ENCODE measurements at places on chromosomes 3 and 15. TPM values are rescaled to one million over a fixed set of nuclear protein-coding genes. Genes with fewer than 3 reads are reported as not detected.

DNA sequence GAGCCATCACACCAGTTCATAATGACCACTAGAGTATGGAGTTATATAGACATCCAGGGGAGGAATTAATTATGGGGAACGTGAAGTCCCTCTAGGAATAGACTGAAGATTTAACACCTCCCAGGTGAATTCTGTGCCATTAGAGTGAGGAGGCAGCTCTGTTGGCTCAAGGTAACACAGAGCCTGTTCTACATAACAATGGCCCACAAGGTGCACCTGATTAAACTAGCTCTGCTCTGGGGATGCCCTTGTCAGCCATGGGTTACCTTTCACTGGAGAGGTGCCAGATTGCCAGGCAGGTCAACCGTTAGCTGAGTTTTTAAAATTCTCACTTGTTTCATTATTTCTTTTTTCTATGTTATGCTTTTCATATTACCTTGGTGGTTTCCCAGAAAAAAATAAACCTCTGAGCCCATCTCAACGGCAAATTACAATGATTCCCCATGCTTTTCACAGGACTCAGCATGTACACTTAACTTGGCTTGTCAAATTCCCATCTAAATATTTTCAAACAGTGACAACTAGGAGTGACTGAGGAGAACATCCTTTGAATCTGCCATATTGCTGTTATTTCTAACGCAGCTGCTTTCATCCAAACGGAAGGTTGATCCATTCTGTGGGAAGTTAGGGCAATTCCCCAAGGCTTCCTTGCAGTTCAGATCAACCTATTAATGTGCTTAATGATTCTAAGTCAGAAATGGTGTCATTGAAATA is 512.9 kb downstream of the MCTP2 start:
- DNase-seq = no peak

SNUPN gene
- 26.0 TPM for total RNA-seq

CLDN16 gene
- total RNA-seq = under 0.01 TPM

DNA sequence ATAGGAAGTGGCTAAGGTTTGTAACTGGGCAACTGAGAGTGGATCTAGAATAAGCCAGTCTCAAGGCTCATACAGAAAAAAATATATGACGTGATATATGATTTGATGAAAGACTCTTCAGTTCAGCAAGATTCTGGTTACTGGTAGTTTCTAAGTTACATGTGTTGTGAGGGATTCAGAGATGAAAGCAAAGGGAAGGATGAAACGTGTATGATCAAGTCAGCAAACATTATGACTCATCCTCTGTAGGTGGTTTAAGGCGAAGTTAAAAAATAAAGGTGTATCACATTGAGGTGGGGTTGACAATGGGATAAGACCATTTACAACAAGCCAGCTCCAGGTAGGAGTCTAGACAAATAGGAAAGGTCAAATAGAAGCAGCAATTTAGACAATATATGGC is 16.2 kb downstream of the TERC start:
- DNase-seq = no peak

CTXN2 gene
- total RNA-seq = 0.16 TPM

TIMP4 gene
- total RNA-seq = 2.5 TPM

DNA sequence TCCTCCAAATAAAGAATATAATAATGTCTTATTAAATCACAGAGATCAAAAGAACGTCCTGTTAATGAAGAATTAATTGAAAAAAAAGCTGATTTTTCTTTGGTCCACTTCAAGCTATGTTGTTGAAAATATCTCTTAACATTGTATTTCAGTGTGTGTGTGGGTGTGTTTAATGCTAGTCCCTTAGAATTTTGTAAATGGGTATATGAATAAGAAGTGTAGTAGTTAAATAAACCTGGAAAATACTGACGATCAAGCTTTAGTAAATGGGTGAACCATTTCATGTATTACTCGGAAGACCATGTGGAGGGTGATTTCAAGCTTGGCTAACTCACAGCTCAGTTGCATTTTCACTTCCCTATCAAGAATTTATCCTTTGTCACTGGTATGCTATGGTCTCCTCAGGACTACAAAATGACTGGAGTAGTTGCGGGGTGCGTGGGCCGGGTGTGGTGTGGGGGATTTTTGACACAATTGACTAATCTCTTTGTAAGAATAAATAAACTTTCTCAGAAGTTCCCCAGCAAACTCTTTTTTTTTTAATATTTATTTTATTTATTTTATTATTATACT is 586.4 kb downstream of the GRM7 start:
- no peak for DNase-seq

GRCh38 chr15:22981051-22981840 is 1.1 kb upstream of the CYFIP1 start:
- DNase-seq = no peak

- no peak for DNase-seq
Measured at GRCh38 chr3:57661404-57661803, 31.5 kb downstream of the DENND6A start.

HYAL1 gene
- total RNA-seq = 0.16 TPM

EPHB1 gene
- total RNA-seq = 20.1 TPM

- no peak for DNase-seq
Measured at GRCh38 chr15:67253549-67254237, 768 bp downstream of the AAGAB start.

MORC1 gene
- total RNA-seq = 0.31 TPM

GRCh38 chr15:38285456-38285855 is 32.8 kb downstream of the SPRED1 start:
- no peak for DNase-seq

GRCh38 chr3:184465883-184466412 is 86.1 kb downstream of the CHRD start:
- no peak for DNase-seq

DNA sequence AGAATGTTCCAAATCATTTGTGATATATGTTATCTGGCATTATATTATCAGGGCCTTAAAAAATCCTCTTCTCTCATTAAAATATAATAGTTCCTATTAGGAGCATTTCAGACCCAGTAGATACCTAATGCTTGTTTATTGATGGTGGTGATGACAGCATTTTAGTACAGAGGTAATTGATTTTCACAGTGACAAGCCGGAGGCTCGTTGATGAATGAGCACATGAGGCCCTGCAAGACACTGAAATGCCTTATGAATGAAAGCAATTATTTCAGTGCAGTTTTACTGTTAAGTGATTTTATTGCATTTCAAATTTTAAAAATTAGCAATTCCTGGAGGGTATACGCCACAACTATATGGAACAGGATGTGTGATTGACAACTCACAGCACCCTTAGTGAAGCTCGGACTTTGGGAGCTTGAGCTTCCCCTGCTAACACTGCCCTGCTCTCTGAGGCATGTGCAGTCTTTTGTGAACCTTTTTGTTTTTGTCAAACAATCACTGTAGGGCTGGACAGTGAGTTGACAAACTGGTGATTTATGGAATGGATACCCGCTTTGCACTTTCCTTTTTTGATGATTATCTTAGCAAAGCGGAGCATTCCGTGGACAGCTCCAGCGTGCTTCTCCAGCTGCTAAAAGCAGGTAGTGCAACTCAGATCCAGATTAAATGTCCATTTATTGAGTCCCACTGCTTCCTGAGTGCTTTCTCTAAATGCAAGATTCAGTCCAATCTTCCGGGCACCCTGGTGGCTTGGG is 187.0 kb upstream of the ATP10A start:
- no peak for DNase-seq

- DNase-seq = no peak
Measured at GRCh38 chr15:66233487-66234415, 19.8 kb downstream of the MEGF11 start.

ITIH4 gene
- total RNA-seq = 2.8 TPM

WDR76 gene
- 20.3 TPM for total RNA-seq

SLCO2A1 gene
- total RNA-seq = 0.78 TPM

SPTSSB gene
- total RNA-seq = 3.6 TPM

CRYGS gene
- total RNA-seq = 1.6 TPM

DNA sequence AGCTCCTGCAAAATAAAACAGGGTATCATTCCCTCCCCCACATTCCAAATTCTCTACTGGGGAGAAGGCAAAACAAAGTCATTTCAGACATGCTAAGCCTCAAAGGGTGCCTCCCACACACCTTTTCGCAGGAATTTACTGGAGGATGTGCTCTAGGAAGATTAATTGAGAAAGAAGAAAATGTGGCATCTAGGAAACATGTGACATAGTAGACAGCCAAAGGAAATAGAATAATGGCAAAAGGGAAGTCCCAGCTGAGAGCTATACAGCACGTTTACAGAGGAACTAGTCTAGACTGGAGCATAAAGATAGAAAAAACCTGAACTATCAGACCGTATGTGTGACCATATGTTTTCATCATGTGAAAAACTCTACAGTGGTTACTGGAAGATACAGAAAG is 58.8 kb upstream of the MELTF start:
- peak; percentile 11 for DNase-seq

DNA sequence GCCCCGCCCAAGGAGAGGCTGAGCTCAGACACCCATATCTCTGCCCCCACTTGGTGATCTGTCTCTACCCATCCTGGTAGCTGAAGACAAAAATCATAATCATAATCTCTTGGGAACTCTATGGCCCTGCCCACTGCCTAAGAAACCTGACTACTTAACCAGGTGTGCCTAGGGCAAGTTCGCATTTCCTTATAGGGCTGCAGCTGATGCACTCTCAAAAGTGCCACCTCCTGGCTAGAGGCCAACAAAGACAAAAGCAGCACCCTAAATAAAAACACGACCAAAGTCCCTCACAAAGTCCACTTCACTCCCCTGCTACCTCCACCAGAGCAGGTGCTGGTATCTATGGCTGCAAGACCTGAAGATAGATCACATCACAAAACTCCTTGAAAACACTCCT is 250.4 kb upstream of the SLITRK3 start:
- no peak for DNase-seq

DNA sequence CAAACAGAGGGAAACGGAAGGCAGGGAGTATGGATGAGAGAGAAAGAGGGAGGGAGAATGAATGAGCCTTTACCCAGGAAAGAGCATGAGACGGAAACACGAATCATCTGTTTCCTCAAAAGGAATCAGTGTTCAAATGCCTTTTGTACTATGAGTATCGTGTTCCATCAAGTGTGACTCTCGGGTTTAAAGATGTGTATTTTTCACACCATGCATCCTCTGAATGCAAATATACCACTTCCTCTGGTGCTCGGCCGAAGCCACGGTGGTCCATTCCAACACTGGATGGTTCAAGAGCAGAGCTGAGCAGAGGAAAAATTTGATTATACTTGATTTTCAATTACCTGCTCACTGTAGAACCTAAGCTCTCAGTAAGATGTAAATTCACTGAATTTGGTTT is 505.1 kb downstream of the MECOM start:
- no peak for DNase-seq

DNA sequence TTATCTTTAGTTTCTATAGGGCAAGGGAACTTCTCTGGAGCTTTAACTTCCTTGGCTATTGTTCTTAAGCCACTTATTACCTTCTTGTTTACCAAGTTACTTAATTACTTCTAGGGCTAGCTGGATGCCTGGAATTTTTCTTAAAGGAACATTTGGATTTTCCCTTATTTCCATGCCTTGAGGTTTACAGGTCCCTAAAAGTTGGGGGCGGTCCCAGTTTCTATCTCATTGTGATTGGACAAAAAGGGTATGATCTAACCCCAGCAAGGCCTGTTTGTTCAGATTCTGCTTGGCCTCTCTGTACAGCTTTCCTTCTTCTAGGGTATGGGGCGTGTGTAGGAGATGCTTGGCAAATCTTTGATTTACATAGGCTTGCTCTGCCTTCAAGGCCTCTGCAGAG is 17.4 kb downstream of the PDHB start:
- DNase-seq = no peak

GRCh38 chr3:69094467-69095205 is 9.9 kb downstream of the ARL6IP5 start:
- no peak for DNase-seq

GOLGA8J gene
- total RNA-seq = not detected

GRAMD1C gene
- total RNA-seq = 5.0 TPM

EPHA3 gene
- 349 TPM for total RNA-seq

IL17RD gene
- 38.1 TPM for total RNA-seq

GRCh38 chr15:42608752-42609488 is 33.5 kb downstream of the STARD9 start:
- no peak for DNase-seq

USP50 gene
- 1.1 TPM for total RNA-seq

GRCh38 chr15:29670998-29671981 is 151.0 kb downstream of the TJP1 start:
- DNase-seq = no peak

SCN5A gene
- total RNA-seq = 0.16 TPM

GNAT1 gene
- not detected for total RNA-seq

NRROS gene
- total RNA-seq = 1.2 TPM

- no peak for DNase-seq
Measured at GRCh38 chr15:67741308-67741707, 84.0 kb upstream of the SKOR1 start.

DNA sequence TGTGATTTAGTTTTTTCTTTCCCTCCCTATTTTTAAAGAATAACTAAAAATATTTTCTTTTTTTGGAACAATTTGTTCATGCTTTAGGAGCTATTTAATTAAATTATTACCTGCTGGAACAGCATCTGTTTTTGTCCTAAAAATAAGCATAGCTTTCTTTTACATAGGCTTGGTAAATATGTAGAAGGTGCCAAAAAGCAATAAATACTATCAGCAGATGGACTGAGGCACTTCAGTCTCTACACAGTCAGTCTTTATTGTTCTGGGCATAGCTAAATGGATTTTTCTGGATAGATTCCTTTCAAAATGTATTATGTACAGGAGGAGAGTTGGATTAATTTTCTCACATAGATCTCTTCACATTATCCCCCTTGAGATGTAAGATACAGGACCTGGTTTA is 223.5 kb downstream of the NAALADL2 start:
- DNase-seq = no peak

GRCh38 chr15:101684384-101684783 is 32.2 kb upstream of the TM2D3 start:
- no peak for DNase-seq

DNA sequence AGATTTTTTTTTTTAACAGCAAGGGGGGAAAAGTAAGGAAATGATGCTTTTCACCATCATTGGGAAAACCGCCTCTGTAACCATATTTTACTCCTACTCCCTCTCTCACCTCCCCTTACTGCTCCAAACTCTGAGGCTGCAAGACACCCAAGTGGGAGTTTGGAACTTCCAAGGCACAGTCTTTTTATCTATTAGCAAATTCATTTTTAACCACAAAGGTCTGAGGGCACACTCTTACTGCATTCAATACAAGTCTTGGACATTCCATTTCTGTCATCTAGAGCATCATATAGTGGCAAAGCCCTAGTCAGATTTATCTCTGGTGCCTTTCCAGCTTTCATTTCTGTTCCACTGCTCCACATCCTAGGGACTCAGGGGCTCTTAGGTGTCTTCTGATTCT is 13.2 kb downstream of the FAM162A start:
- no peak for DNase-seq

DNA sequence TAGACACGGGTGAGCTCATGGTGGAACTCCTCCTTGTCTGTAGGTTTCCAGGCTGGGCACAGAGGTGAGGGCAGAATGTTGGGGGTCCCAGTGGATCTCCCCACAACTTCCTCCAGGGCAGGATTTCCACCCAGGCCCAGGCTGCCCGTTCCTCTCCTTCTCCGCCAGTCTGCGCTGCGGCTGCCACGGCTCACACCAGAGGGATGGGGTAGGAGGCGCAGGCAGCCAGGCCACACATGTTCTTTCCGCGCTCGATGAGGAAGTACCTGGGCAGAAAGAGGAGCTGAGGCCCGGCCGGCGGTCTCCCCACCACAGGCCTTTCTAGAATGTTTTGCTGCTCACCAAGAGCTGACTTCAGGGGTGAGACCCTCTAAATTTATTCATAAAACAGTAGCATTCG is 22.9 kb downstream of the CTSH start:
- no peak for DNase-seq
